ENCODE measurements at places on chromosomes 1 and 21.

DNA sequence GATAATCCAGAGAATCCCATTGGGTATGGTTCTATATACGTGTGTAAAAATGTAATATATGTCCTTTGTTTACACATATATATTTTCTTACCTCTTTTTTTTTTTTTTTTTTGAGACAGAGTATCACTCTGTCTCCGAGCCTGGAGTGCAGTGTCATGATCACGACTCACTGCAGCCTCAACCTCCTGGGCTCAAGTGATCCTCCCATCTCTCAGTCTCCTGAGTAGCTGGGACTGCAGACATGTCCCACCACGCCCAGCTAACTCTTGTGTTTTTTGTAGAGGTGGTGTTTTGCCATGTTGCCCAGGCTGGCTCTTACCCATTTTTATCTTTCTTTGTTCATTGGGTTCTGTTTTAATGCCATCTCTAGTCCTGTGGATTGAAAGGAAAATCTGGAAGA lies 59.5 kb downstream of the ZBTB17 start:
- no peak for DNase-seq

DNA sequence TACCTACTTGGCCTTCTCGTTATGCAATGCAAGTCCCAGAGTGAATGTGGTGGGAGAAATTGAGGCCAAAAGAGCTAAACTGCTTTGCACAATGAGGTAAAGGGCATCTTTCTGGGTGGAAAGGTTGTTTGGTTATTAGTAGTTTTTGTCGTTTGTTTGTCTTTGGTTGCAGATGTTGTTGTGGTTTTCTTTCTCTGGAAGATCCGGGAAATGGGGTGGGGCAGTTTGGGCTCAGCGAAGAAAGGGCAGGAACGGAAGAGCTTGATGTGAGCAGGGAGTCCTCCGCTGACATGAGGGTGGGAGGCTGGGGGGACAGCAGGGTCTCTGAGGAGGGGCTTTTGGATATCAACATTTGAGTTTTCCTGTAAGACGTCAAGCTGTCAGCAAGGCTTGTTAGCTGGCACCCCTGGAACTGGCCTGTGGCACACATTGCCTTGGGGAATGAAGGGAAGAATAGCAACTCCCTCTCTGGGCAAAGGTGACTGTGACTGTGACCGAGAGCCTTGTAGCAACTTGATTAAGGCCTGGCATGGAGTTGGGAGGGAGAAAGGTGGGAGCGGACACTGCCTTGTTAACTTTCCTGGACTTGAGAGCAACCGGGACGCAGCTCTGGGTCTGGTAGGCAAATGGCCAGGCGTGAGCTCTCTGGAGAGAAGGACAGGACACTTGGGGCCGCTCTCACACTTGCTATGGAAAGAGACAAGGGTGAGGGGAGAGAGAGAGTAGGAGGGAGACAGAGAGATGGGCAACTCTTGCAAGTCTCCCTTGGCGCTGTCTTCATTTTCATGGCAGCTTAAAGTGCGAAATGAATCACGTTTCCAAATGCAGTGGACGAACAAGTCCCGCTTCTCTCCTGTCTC lies 15.4 kb upstream of the OPRD1 start:
- no peak for DNase-seq

- DNase-seq, result no peak
Observed at GRCh38 chr1:178093951-178094738, at the start of gene RASAL2. RASAL2 (plus strand) TSS chr1:178094104; CDS start chr1:178094493, 389 bp downstream.

DNA sequence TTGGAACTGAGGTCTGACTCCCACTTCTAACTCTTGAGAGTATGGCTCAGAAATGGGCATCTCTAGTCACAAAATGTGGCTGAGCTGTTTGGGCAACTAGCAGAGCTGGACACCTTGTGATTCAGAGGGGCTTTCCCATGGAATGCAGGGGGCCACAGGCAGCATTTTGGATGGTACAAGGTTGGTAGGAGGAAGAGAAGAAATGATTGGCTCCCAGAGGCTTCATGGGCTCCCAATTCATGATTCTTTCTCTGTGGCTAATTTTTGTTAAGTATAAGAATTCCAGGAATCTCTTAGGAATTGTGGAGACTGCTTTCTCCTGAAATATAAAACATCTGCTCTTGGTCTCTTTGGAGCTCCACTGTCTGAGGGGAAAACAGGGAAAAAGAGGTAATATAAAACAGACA lies 49.7 kb downstream of the PBX1 start:
- DNase-seq, result no peak

GRCh38 chr1:94302497-94302896 lies 65.1 kb upstream of the ARHGAP29 start:
- no peak for DNase-seq

DNA sequence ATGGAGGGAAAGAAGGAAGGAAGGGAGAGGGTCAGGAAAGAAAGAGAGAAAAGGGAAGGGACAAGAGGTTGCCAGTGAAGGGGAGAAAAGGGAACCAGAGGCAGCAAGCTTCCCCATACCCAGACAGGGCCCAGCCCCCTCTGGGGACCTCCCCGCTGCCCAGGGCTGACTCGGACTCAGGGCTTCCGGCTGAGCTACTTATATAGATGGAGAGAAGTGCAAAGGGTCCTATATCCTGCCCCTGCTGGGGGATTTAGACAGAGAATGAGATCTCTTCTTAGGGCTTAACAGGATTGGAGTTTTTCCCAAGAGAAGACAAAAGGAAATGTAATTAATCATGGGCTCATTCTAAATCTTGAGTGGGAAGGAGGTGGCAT lies at the start of gene ETV3L:
TSS of gene ETV3L (minus strand) at position 176 of the 377 bp plus-strand sequence. CDS start 285 bp downstream, outside the sequence.
- no peak for DNase-seq

DNA sequence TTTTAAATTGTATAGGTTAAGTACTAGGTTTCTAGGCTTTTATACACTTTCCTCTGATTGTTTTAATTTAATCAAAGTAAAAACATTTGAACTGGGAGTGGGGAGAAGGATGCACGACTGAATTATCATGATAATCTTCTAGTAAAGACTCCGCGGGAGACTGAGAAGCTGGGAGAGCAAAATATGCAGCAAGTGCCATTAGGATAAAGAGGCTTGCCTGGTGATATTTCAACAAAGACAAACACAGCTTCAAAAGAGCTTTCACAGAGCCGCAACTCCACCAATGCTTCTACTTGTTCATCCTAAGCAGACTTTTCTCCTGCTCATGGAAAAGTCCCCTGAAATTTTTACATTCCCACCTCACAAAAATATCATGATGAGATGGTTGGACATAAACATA lies 239.0 kb upstream of the PTBP2 start:
- DNase-seq, result no peak

DNA sequence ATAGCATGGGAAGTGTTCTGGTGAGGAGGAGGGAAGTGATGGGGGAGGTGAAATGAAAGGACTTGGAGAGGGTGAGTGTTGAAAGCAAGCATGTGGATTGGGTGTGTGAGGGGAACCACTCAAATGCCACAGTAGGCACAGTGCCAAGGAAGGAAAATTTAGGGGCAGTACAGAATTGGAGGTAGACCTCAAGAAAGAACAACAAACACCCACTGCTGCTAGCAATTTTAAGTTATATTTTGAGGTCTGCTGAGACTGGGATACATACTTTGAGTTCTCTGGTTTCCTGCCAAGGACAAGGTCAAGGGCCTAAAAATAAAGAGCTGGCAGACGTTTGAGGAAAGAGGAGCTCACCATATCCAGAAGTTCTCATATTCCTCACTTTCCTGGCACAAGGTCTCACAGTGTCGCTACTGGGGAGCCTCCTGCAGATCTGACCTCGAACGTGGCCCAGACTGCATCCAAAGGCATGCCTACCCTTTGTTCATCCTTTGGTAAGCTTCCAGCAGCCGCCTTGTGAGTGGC lies 104.0 kb downstream of the BRINP2 start:
- DNase-seq, result no peak

DNA sequence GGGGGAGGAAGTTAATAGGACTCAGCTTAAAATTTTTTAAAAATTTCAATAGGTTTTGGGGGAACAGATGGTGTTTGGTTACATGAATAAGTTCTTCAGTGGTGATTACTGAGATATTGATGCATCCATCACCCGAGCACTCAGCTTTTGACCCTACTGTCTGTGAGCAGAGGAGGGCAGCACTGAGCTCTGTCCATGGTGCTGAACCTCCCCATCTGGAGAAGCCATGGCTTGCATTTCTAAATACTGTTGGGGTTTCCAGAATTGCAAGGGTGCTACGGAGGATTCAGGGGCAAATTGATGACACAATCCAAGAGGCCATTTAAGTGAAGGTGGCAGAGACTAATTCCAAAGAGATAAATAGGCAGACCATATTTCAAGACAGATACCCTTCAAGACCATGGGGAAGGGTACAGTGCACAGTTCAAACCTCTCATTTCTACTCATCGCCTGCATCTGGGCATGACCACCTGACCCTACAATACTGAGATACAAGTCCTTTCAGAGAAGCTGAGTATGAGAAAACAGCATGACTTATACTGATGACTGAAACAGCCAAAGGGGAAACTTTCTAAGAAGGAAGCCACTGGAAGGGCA lies 17.2 kb downstream of the SYT2 start:
- DNase-seq, result peak; percentile 8

DNA sequence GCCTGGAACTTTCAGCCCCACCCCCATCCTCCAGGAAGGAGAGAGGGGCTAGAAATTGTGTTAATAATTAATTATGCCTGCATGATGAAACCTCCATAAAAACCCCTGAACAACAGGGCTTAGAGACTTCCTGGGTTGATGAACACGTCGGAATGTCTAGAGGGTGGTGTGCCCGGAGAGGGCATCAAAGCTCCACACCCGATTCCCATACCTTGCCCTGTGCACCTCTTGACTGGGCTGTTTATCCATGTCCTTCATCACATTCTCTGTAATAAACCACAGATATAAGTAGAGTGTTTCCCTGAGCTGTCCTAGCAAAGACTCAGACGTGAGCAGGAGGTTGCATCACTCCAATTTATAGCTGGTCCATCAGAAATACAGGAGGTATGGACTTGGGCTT lies 624.0 kb downstream of the NPHP4 start:
- no peak for DNase-seq

DNA sequence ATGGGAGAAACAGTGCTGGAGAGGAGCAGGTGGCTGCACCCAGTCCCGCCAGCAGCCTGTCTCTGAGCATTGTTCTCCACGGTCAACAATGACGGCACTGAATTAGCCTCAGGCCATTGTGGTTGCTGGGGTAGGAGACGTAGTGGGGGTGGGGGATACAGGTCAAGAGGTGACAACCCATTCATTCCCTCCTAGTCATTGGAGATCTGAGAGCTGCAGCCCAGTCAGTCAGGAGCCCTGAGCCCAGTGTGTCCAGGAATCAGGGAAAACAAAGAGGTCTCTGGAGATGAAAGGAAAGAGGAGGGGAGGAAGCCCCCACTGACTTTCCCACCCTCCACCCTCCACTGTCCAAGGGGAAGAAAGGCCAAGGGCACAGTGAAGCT lies 15.3 kb downstream of the SMIM12 start:
- no peak for DNase-seq

- no peak for DNase-seq
Observed at GRCh38 chr1:168585191-168585590, 8.8 kb downstream of the XCL1 start.

DNA sequence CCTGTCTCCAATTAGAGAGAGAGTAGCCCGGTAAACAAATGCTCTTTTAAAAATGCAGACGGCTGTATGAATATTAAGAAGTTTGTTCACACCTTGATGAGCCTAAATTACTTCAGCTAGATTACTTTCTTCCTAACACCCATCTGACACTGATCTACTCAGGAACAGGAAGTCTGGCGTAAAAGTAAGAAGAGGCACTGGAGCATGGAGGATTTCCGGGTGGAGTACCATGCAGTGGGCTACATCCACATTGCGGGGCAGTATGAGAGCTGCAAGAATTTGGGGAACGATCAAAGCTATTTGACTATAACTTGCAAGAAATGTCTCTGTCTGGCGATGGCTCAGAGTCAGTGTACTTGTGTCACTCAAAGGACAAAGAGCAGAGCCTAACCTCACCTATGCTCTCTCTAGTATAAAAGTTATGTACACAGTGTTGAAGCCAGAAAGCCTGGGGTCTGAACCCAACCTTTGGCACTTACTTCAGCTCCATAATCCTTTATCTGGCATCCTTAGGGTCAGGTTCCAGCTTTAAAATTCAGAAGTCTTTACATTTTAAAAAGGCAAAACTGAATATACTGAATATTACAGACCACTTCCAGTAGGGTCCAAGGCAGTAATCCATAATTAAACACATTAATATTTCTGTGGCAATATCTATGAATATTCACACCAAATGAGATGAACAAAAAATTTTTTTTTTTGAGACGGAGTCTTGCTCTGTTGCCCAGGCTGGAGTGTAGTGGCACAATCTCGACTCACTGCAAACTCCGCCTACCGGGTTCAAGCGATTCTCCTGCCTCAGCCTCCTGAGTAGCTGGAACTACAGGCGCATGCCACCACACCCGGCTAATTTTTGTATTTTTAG lies 7.9 kb upstream of the GNPAT start:
- DNase-seq, result no peak

DNA sequence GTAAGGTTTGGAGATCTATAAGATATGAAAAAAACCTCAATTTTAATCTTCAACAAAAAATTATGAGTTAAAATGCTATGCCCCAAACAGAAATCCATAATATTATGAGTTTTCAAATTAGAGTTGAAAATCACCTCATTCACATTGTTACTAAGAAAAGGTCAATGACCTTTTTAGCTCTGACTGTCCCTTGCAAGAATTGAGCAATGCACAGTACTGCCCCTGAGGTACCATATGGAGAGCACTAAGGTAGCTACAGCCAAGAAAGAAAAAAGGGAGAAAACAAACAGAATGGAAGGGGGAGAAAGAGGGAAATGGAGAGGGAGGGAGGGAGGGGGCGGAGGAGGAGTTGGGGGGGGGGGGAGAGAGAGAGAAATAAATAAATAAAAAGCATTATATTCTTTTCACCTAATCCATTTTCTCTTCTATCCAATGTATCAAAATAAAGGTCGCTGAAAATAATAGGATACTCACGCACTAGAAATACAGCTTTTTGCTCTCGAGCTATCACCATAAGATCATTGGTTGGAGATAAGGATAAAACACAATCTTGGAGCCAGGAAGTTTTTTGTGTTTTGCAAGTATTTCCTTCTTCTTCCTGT lies 58.8 kb downstream of the RAB3GAP2 start:
- no peak for DNase-seq

DNA sequence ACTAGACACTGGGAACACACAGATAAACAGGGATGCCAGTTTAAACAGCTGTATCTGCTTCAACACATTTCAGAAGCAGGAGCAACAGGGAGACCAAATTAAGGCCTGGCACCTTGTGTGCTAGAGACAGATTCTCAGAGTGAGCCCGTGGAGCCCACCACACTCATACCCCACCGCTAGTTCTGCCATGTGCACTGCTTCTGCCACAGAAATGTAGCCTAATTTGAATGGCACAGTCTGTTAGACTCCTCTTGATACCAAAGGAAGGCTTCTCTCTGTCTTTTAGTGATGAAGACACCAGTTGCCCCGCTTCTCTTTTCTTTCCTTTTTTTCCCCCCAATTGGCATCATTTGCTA lies 29.3 kb upstream of the ACP6 start:
- DNase-seq, result no peak

DNA sequence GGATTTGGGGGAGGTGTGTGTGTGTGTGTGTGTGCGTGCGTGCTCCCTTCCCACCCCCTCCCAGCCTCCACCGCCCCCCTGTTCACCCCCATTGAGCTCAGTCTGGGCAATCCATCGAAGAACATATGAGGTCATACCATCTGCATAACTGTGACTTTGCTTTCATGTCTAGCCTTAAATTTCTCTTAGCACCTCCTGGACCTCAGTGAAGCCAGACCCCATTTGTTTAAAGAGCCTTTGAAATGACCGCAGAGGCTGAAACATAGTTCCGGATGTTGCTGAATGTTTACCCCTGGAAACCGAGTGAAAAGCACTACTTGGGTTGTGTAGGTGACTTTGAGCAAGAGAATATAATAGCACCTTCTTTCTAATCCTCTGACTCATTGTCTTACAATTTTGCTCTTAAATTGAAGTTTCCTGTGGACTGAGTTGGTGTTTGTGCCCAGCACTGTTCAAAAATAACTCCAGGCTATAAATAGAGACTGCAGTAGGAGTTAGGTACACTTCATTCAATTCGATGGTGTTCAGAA lies 75.4 kb downstream of the UBE4B start:
- DNase-seq, result no peak
